ENCODE measurements at places on chromosomes 7 and 10.

GRCh38 chr7:137953665-137954470 is 48.0 kb downstream of the CREB3L2 start:
- DNase-seq = no peak

DNA sequence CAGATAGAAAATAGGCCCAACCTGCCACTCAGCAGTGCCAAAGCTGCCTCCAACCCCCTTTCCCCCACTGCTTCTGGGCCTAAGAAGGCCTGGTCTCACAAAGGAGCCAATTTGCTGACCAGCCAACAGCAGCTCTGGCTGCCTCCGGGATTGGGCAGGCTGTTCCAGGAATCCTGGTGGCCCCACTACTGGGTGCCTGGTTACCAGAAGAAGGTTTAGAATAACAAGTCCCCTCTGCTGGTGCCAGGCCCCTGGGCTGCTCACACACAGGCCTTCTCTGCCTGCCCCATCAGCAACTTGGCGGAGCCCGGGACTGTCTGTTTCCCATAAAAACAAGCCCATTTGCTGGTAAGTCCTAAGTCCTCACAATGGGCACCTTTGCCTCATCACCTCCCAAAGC is 1.2 kb downstream of the PHKG1 start:
- DNase-seq = no peak

GRCh38 chr10:70266701-70267100 is 17.1 kb downstream of the NPFFR1 start:
- no peak for DNase-seq

GRCh38 chr7:500521-501420 is 18.9 kb downstream of the PDGFA start:
- DNase-seq = no peak

GRCh38 chr10:94496646-94497045 is 48.9 kb upstream of the HELLS start:
- no peak for DNase-seq

GRCh38 chr10:88733215-88733614 is 26.6 kb upstream of the LIPN start:
- DNase-seq = no peak

GRCh38 chr10:78892338-78893176 is 176.2 kb upstream of the ZMIZ1 start:
- no peak for DNase-seq

GRCh38 chr7:102424787-102425218 is 8.6 kb upstream of the ORAI2 start:
- peak; percentile 67 for DNase-seq

DNA sequence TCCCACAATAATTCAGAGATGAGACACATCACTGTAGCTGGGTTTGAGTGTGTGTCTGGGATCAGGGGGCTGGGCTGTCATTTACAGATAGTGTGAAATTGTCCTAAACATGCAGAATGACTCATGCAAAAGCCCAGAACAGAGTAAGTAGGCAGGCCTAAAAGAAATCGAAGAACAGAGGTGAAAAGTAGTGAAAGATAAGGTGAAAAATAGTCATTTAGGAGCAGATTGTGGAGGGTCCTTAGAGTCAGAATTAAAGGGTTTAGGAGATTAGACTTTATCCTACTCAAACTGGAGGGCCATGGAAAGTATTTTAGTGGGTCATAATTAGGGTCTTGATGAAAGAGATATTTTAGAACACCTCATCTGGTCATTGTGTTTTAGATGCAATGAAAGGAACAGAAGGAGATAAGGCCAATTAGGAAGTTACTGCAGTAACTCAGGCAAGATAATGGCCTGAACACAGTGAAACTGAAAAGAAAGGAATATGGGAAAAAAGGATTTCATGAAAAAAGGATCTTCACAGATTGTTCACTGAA is 58.3 kb upstream of the NEBL start:
- DNase-seq = no peak

- no peak for DNase-seq
Observed at GRCh38 chr10:110045772-110046171, 38.0 kb downstream of the ADD3 start.

DNA sequence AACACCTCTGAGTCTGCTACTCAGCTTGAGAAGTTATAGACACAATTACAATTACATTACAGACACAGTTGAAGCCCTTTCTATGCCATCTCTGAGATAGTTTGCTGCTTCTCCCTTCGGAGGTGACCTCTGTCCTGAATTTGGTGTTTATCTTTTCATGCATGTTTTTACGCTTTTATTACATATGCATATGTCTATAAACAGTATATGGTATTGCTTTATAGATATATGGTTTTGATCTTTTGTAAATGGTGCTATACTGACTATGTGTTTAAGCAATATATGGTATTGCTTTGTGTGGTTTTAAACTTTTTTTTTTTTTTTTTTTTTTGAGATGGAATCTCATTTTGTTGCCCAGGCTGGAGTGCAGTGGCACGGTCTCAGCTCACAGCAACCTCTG is 48.4 kb downstream of the HK1 start:
- no peak for DNase-seq

DNA sequence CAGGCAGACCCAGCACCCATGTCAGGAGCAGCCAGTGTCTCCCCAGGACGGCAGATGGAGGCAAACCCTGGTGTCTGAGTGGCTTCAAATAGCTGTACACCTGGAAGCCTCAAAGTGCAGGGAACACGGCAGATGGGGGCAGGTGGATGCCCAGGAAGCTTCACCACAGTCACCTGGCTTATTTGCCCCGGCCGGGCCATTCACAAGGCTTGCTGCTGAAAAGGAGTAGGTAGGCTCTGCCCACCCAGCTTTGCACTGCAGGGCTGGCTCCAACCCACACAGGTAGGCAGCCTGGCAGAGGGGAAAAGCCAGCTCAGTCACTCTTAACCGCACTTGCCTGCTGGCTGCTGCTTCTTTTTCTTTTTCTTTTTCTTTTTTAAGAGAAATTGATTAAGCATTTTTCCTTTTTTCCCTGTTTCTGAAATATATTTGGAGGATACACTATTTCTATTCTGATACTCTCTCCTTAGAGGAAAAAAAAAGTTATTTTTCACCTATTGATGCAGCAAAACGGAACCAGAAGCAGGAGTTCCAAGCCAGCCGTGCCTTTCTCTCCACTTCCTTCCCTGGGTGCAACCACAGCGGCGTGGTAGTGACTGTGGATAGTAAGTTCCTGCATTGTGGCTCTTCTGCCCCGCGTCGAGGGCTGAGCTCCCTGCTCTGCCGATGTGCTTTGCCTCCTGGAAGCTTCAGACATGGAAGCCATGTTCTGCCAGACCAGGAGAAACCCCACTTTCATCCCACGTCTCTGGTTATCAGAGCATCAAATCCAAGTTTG is 118.3 kb downstream of the KLF6 start:
- peak; percentile 66 for DNase-seq
